ENCODE measurements at places on chromosomes 6 and 20. TPM values are rescaled to one million over a fixed set of nuclear protein-coding genes. Genes with fewer than 3 reads are reported as not detected.

Gene OPRL1
- total RNA-seq = 0.27 TPM

Gene SMLR1
- not detected for total RNA-seq

Gene APOM
- total RNA-seq = 2.4 TPM

Gene FOXA2
- not detected for total RNA-seq

Gene NINL
- total RNA-seq = 7.6 TPM

Gene COL19A1
- total RNA-seq = 1.4 TPM

DNA sequence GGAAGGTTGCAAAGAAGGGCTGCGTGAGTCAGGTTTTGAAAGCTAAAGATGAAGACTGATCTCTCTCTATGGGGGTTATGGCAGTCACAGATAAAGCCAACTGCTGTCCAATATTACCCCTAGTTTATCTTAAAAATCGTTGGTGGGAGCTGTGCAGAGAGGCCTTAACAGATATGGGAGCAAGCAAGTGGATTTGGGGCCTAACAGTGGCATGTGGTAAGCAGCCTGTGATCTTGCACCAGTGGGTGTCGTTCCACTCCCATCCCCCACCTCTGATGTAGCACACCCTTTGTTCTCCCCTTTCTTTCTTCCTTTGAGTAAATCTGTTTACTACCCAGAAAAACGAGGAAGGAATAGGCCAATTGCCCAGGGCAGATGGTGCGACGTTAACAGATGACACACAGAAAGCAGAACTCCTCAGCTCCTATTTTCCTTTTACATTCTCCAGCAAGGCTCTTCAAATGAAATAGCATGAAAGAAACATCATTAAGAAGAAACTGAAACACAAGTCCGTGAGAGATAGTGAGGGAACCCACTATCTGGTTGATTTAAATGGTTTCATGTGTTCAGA lies 274.1 kb upstream of the CITED2 start:
- no peak for DNase-seq

DNA sequence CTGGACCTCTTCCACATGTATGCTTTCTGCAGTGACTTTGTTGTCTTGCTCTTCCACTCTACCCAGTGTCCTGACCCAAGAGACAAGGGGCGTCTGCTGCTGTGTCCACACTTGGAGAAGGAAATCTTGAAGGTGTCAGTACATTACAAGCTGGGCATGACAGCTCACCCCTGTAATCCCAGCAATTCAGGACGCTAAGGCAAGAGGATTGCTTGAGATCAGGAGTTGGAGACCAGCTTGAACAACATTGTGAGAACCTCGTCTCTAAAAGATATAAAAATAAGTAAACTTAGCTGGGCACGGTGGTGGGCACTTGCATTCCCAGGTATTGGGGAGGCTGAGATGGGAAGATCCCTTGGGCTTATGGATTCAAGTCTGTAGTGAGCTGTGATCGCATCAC lies 5.8 kb upstream of the HLA-B start:
- DNase-seq = no peak

DNA sequence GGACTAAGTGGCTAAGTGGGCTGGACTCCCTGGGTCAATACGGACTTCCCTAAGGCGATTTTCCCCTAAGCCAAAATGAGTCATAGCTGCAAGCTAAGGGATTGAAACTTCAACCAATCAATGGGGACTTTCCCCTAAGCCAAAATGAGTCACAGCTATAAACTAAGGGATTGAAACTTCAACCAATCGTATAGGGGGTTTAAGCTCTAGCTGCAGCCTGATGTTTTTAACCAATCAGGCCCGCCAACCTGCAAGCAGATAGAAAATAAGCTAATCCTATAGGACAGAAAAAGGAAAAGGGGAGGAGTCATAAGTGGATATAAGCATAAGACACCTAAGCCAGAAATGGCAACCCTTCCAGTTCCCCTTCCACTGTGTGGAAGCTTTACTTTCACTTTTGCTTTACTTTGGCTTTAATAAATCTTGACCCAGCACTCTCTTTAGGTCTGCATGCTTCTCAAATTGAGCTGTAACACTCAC lies 655.0 kb upstream of the HS3ST5 start:
- DNase-seq = no peak

DNA sequence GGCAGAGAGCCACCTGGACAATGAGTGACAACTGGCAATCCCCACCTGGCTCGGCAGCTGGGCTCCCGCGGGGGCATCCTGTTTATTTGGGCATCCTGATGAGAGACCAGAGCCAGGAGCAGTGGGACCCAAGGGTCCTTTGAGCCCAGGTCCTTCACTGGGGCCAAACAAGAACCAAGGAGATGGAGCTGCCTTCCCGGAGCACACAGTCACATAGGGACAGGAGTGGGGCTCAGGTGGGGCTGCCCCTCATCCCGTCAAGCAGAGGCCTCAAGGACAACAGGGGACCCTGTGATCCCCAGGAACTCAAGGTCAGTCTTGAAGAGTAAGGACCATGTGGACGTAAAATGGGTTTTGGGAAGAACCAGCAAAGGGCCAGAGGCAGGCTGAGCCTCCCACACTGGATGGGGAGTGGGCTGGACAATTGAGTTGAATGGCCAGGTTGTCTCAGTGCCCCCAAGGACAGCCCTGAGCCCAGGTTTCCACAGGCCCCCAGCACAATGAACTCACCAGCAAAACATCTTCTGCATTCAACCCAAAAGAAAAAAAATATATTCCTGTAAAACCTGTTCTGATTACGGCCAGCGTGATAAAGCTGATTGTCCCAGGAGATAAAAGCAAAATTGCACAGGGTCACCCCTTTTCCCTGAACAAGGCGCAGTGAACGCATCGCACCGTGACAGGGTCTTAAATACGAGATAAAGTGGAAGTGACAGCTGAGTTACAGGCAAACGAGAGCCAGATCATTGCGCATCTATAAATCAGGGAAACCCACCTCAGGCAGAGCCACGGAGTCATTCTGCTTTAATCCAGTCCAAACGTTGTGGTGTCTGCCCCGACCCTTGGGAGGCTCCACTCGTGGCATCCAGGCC lies 86.2 kb downstream of the ANKRD60 start:
- DNase-seq = no peak
